ENCODE measurements at places on chromosomes 2 and 18.

- no peak for DNase-seq
Observed at GRCh38 chr2:70344195-70344594, 42.3 kb upstream of the FAM136A start.

DNA sequence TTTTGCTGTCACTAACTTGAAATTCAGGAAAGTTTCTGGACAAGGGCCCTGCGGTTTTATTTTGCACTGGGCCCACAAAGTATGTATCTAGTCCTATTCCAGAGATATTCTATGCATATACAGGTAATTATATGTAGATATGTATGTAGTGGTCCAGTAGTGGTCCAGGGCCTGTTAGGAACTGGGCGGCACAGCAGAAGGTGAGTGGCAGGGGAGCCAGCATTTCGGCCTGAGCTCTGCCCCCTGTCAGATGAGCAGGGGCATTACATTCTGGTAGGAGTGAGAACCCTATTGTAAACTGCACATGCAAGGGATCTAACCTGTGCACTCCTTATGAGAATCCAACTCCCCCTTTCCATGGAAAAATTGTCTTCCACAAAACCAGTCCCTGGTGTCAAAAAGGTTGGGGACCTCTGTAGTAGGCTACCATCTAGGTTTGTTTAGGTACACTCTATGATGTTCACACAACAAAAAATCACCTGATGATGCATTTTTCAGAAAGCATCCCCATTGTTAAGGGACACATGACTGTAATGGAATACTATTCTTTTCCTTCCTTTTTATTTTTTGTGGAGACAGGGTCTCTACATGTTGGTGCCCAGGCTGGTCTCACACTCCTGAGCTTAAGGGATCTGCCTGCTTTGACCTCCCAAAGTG, 2.8 kb upstream of the PPP4R3B start:
- DNase-seq, result peak; percentile 56

DNA sequence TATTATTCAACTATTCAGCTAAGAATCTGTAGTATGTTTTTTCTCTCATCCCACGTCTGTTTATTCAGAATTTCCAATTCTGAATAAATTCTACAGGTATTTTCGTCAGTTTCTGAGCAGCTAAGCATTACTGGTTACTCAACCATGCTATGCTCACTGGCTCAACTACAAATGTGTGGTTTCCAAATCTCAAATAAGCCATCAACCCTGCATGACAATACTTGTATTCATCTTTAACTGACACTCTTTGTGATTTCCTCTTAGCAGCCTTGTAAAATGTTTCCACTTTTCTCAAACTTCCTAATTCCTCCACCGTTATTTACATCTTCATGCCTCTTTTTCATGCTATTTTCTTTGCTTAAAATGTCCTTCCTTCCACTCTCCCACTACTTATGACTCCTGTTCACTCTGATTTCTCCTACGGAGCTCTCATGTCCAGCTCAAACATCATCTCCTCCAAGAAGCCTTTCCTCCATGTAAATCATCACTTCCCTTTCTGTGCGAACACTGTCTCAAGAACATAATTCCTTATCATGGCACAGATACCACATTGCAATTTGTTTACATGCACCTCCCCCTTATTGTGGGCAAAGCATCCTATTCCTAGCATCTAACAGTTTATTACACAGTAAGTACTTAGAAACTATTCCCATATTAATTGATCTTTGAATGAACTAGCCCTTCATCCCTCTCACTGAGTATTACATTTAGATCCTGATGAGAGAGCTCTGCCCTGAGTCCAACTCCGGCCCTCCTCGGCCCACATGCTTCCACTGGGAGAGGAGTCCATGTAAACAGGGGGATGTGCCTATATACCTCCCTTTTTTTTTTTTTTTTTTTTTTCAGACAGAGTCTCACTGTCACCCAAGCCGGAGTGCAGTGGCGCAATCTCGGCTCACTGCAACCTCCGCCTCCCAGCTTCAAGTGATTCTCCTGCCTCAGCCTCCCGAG, 10.5 kb downstream of the CCDC88A start:
- DNase-seq, result no peak

DNA sequence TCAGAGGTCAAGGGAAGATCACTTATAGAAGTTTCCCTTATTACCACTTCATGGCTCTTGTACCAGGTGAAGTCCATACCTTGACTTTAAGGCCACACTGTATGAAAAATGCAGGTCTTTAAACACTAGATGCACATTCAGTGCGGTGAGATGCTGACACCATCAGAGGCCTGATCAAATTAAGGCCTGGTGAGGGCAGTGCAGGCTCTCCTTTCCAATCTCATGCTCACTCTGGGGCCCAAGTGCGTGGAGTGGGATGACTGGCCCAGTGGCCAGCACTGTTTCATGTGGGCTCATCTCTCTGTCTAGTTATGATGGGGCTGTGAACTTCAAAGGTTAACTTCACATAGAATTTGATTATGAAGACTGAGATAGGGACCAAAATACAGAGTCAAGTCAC, 281.1 kb downstream of the SLC4A3 start:
- DNase-seq, result no peak

DNA sequence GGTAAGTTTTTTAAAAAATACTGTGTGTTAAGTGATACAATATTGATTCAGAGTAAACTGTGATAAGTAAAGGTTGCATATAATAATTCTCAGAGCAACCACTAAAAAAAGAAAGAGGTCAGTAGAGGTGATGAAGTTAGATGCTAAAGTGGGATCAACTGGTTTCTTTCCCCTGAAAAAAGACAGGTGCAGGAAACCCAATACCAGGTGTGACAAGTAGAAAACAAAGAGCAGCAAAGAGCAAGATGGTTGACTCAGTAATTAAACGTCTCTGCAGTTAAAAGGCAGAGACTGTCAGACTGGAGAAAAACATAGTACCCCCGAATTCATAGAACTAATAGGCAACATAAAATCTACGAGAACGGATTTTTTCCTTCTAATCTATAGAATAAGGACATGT, 128.3 kb downstream of the ATP9B start:
- peak; percentile 73 for DNase-seq

DNA sequence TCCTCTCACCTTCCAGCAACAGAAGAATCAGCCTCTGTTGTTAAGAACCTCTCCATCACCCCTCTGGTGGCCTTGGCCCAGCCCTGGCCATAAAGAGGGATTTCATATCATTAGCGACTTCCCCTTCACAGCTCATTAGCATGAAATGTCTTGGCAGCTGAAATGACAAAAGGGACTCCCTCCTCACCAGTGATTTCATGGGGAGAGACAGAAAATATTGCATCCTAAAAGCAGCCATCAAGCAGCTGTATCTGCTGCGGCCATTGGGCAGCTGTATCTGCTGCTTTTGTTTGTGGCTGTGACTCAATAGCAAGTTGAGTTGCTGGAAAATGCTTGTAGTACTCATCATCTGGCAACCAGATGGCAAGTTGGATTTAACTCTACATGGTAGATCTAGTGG, 105.9 kb upstream of the RMDN2 start:
- DNase-seq, result no peak

DNA sequence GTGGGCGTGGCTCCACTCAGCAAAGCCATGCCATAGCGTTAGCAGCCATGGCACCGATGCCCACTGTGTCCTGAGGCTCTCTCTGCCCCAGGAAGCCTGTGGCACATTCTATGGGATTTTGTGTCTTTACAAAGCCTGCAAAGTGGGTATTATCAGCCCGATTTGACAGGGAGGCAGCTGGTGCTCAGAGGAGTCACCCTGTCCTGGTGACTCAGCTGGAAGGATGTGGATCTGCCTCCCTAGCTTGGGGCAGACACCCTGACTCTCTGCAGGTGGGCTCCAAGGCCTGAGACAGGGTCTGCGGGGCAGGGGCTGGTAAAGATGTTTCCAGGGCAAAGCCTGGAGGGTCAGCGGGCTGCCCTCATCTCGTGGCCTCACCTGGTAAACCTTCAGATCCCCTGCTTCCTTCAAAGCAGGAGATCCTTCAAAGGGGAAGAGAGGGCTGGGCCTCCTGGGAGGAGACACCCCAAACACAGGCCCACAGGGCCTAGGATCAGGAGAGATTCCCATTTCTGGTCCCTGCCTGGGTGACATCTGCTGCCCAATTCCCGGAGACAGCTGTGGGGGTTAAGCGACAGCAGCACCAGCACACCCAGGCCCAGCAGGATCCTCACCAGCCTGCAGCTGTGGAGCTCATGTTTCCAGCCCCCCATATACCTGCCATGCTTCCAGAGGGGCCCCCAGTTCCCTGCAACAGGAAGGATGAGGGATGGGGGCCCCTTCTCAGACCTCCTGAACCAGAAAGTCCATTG, 3.0 kb upstream of the ASB1 start:
- no peak for DNase-seq

DNA sequence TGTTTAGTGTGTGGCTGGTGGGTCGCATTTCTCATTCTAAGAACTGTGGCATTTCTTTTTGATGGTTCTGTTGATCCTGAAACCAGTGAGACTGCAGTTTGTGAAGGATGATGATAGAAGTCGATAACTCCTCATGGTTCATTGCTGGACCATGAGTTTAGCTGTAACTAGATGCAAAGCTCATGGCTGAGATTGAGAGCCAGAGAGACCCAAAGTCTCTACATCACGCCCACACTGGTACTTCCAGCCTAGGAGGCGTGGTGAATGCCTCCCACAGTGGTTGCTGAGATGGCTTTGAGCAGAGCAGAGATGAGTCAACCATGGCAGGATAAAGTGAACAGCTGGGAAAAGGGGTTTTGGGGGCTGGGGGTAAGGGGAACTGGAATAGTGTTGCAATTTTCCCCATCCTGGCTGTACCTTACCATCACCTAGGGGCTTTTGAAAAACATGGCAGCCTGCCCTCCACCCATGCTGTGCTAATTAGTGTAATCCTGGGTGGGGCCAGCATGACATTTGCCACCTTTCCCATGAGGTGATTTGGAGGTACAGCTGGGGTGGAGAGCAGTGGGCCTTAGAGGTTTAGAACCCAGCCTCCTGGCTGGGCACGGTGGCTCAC, 24.1 kb downstream of the INPP4A start:
- DNase-seq, result no peak

DNA sequence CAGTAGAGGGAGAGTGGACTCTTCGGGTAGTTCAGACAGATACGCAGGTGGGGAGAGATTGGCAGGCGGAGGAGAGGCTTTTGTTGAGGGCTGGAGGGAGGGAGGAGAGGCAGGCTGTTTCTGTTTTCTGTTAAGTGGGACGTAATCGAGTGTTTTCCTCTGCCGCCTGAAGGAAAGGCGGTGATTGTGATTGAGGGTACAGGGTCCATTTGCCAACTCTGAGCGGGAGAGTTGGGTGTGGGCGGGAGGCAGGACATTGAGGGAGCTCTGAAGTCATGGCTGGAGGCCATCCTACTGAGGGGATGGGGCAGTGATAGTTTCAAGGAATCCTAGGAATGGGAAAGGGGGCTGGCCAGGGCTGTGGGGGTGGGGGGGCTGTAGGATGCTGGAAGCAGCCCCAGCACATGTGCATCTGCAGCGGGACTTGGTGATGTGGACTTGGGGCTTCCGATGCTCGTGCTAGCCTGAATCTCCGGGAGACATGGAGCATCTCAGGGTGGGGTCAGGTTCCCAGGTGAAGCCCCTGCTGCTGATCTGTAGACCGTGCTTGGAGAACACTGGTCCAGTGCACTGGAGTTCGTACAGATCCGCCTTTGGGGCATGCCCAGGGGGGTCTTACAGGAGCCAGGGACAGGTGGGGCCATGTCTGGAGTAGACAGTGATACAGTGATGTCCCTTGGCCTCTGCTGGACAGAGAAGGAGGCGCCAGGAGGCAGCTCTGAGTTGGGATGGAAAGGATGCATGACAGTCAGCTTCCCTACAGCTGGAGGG, 167.5 kb downstream of the AGAP1 start:
- DNase-seq, result no peak

DNA sequence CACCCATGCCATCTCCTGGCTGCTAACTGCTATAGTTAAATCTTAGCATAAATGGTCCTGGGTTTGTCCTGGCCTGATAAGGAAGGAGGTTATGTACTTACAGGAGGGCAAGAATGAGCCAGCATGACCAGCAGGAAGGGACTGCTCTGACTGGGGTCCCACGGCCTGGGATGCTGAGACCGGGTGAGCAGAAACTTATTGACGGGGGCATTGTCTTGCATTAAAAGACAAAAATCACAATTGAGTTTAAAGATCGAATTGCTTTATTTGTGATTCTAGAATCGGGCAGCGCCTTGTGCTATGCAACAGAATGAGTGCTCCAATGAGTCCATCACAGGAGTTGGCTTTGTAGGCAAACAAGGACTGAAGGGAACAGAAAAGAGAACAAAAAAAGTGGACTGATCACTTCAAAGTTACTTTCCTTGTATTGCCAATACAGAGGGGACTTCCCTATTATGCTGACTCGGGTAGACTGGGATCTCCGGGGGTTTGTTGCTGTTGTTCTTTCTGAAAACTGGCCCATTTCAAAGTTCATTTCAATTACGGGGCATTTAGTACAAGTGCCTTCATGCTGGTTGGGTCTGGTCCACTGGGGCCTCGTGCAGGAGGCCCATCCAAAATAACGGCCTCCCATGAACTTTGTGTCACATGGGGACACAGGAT, 87.1 kb upstream of the SLC66A3 start:
- DNase-seq, result no peak

DNA sequence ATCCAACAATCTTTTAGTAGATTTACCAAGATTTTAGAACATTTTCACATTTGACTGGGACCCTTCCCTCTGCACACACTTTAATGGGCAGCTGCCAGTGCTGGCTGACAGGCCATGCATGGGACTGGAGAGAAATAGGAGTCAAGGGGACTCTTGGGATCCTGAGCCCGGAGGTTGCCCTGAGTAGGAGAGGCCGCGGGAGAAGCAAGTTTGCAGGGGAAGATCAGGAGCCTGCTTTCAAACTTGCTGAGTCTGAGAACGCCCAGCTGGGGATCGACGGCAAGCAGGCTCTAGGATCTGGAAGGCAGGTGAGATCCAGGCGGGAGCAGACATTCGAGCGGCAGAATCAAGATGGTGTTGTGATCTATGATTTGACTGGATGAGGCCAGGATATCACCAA, 186.1 kb downstream of the HDAC4 start:
- DNase-seq, result no peak

- no peak for DNase-seq
Observed at GRCh38 chr2:205483095-205483494, 199.2 kb upstream of the NRP2 start.

GRCh38 chr2:191864628-191865374, 17.9 kb upstream of the CAVIN2 start:
- no peak for DNase-seq

- DNase-seq, result peak; percentile 48
Observed at GRCh38 chr18:32549248-32550110, 78.8 kb upstream of the GAREM1 start.

- DNase-seq, result no peak
Observed at GRCh38 chr2:128727914-128728313, 409.2 kb upstream of the HS6ST1 start.

DNA sequence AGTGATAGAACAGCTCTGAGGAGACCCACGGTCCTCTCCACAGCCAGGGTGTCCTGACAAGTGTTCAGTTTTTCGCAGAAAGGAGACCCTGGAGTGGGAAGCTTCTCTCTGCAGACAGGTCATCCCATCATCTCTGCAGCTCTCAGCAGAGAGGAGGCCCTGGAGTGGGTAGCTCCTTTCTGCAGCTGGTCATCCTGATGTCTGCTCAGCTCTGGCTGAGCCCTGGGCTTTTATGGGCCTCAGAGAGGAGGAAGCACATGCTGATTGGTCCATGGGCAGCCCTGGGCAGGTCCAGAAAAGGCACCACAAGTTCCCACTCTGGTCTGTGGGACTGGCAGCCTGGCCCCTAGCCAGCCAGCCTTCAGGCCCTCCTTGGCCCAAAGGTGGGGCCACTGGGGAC, 72.3 kb upstream of the ST3GAL5 start:
- DNase-seq, result peak; percentile 5

GRCh38 chr18:68148863-68149262, 566.0 kb downstream of the TMX3 start:
- DNase-seq, result no peak

All from OCI-LY7 (cell line).